ENCODE measurements at places on chromosomes 12 and 14. TPM values are rescaled to one million over a fixed set of nuclear protein-coding genes. Genes with fewer than 3 reads are reported as not detected.

Gene INSM2
- 0.45 TPM for total RNA-seq

Gene SCNN1A
- total RNA-seq, result 87.7 TPM

Gene SLC38A1
- total RNA-seq, result 82.9 TPM

Gene ENDOU
- not detected for total RNA-seq

Gene KRT7
- 1.1 TPM for total RNA-seq

Gene KRT73
- total RNA-seq, result not detected

Gene LALBA
- total RNA-seq, result not detected

Gene FAM181A
- not detected for total RNA-seq

Gene CPM
- total RNA-seq, result not detected

Gene RNF34
- 74.7 TPM for total RNA-seq

Gene SRGAP1
- total RNA-seq, result 13.4 TPM

Gene TMEM132C
- 0.33 TPM for total RNA-seq

Gene ALDH2
- 91.4 TPM for total RNA-seq

Gene TCP11L2
- 15.3 TPM for total RNA-seq

Gene KRT82
- total RNA-seq, result not detected
